ENCODE measurements at places on chromosomes 6 and 20.

DNA sequence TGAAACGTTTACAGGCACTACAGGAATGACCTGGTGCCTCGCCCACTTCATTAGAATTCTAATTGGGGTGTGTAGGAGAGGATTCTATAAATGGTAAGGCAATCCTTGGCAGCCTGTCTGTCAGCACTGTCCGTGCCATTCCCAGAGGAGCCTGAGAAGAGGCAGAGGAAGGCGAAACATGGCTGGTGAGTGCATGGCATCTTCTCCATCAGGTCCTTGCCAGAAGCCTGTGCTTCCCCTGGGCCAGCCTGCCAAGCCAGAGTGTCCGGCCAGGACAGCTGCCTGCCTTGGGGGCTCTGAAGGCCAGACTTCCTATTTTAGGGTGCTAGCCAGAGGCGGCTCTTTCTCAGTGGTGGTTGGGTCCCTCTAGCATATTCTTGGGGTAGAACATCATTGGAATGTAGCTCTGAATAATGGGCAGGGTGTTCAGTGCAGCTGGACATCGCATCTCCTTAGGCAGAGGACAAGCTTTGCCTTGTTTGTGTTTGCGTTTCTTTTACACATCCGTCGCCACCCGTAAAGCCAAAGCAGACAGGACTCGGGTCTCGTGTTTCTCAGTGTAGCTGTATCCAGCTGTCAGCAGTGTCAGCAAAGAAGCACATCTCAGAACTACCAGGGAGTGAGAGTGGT, at the start of gene TGM3:
TGM3 (plus strand) TSS at position 116 of the 630 bp plus-strand sequence; CDS start at position 179, 63 bp downstream.
- no peak for DNase-seq

DNA sequence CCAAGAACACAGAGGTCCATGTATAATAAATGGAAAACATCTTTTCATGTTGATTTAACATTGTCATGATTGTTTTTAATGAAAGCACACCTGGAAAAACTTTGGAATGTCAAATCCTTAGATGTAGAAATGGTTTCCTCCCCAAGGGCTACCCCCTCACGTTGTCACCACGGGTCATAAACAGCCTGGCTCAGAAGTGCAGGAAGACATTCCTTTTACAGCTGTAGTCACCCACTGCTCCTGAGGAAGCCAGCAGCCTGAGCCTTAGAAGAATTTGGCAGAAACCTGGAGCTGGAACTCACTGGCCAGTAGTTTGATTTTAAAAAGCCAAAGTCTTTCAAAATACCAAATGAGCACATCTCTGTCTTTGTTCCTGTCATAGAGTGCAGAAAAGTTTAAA, 23.7 kb downstream of the ADGRF5 start:
- DNase-seq = no peak

DNA sequence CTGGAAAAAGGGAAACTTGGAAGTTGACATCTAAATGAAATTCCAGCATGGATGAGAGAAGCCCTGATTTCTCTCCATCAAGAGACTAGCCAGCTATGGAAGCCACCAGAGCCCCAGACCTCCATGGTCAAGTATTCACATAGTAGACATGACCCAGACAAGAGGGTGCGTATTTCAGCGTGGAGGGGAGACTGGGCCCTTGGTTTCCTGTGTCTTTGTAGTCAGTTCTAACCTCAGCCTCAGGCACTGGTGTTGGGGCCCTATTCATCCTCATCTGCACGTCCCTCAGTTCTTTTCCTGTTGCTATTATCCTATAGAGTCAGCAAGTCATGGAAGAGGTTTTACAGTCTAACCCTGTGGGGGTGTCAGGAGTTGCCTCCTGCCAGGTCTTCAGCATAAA, 12.5 kb downstream of the GNL1 start:
- DNase-seq = no peak

DNA sequence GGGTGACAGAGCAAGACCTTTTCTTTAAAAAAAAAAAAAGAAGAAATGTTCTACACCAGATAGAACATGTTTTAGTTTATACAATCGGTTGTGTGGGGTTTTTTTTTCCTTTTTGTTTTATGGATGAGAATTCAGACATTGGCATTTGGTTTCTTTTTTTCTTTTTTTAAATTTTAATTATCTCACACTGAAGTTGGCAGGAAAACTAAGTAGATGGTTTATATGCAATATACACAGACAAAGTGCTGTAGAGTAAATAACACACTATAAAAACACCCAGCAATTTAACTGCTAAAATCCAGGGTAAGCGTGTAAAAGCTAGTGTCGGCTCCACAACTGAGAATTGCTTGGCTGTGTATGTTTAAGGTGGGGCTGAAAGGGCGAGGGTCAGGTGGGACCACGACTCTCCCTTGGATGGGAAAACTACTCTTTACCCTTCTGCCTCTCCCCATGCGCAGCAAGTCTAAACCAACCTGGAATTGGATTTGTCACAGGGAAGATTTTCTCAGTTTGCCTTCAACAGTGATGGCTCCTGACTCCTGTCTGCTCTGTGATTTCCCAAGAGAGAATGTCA, 147.1 kb upstream of the MARCKS start:
- DNase-seq = no peak

- no peak for DNase-seq
Measured at GRCh38 chr6:46795816-46796215, 2.6 kb downstream of the MEP1A start.

- DNase-seq = no peak
Measured at GRCh38 chr6:164151161-164152120, 736.9 kb downstream of the QKI start.

DNA sequence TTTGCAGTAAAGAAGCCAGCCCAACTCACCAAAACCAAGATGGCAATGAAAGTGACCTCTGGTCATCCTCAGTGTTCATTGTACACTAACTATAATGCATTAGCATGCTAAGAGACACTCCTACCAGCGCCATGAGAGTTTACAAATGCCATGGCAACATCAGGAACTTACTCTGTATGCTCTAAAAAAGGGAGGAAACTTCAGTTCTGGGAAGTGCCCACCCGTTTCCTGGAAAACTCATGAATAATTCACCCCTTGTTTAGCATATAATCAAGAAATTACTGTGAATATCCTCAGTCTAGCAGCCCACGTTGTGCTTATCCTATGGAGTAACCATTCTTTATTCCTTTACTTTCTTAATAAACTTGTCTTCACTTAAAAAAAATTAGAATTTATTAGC, 19.4 kb upstream of the TRERF1 start:
- DNase-seq = no peak

DNA sequence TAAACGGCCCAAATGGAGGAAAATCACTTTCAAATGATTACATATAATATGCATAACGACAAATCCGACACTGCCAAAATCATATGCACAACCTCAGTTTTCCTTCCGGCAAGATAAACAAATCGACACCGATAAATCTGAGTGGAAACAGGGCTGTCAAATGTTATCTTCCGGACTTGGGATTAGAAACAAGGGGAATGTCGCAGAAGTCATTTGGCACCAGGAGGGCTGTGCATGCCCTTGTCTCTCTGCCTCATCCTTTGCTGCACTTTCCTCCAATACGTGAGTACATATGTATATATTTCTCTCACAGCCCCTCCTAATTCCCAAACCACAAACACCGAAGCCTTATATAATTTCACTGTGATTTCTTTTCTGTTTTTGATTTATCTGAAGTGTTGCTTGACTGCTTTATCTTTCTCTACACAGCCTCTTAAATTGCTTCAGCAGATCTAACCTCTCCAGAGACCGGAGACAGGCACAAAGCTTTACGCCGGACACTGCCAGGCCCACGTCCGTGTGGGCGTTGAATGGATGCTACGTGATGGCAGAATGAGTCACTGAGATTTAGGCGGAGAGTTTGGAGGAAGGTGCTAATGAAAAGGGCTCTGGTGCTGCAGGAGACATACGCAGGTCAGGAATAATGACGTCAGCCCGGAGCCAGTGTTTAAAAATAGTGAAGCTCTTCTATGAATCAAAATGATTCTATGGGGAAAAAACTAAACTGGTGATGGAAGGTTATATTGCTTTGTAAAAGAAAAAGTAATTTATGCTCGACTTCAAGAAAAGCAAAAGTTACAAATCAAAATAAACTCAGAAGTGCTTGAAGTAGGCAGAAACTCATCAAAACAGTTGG, 21.0 kb upstream of the PRELID3B start:
- no peak for DNase-seq

GRCh38 chr6:119129148-119129967, 50.9 kb upstream of the FAM184A start:
- no peak for DNase-seq

GRCh38 chr6:1015825-1016224, 296.1 kb upstream of the FOXQ1 start:
- DNase-seq = no peak

DNA sequence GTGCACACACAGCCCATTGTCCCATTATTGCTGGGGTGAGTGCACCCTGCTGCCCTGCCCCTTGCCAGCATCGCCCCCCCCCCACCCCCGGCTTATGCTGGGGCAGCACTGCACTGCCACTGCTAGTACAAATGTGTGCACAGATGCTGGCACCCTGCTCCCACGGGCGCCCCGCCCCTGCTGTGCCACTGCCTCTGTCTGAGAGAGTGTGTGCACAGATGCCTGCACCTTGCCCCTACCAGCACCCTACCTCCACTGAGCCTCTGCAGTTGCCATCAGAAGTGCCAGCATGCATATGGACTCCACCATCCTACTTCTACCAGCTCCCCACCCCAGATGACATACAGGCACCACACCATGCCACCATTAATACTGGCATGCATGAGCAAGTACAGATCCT, 454.6 kb upstream of the KHDRBS2 start:
- DNase-seq = no peak

DNA sequence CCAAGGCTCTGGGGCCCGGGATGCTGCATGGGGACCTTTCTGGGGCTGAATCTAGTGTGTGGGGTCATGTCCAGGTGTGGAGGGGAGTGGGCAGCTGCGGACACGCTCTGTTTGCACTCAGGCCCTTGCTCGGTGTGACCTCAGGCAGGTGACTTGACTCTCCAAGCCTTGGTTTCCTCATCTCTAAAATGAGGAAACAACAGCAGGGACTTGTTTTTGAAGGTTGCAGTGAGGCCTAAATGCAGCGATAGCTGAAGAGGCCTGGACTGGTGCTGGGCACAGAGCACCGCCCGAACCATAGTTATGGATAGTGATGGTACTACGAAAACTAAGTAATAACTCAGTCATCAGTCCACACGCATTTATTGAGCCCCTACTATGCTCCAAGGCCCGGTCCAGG, 91.8 kb downstream of the NOL4L start:
- no peak for DNase-seq

DNA sequence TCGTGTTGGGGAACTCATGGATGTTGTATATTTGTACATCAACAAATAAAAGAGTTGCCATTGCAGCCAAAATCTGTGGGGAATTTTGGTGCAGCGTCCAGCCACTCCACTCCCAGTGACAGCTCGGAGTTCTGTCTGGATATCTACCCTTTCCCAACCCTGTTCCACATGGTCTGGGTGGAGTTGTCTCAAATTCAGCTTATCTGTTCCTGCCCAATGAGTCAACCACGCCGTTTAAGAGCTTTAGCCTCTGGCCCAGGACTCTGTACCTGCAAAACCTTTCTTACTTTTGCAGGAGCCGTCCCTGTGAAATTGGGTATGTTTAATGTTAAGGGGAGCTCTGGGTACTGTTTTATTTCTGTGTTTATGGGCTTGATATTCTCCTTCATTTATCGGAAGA, 33.9 kb upstream of the OVOL2 start:
- no peak for DNase-seq

DNA sequence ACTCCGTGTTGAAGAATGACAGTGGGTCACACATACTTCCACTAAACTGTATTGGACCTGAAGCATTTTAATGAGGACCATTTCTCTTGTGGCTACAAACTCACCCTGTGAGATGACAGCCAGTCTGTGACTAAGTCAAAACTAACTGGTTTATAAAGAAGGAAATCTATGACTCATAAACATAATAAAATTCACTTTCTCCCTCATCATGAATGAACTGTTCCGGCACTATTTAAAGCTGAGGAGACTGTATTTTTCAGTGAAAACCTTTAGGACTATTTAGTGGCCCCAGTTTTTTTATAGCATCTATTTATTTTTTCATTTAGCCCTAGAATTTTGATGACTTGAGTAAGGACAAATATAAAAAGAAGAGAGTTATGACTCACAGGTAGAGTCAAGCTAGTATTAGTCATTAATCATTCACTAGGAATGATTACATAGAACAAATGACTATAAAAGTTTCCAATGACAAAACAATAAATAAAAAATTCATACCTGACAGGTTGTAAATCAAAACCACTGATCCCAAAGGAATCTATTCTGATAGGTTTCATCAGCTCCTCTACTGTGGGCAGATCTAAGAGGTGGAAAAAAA, 34.2 kb downstream of the CEP162 start:
- DNase-seq = no peak

- DNase-seq = no peak
Measured at GRCh38 chr20:16178546-16179135, 394.6 kb downstream of the KIF16B start.

DNA sequence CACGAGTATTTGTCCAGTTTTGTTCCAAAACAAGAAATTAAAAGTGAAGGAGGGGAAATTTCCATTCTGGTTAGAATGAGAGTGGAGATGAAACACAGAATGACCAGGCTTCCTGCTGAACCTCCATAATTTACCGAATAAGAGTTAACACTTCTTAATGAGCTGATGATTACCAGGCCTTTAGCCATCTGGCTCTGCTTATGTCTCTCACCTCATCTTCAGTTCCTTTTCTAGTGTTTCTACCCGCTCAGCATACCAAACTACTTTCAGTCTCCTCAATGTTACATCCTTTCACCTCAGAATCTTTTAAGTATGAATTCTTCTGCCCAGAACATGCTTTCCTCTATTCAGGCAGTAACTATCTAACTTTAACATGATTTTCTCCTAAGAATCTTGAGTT, 209.0 kb upstream of the RSPO3 start:
- DNase-seq = no peak

DNA sequence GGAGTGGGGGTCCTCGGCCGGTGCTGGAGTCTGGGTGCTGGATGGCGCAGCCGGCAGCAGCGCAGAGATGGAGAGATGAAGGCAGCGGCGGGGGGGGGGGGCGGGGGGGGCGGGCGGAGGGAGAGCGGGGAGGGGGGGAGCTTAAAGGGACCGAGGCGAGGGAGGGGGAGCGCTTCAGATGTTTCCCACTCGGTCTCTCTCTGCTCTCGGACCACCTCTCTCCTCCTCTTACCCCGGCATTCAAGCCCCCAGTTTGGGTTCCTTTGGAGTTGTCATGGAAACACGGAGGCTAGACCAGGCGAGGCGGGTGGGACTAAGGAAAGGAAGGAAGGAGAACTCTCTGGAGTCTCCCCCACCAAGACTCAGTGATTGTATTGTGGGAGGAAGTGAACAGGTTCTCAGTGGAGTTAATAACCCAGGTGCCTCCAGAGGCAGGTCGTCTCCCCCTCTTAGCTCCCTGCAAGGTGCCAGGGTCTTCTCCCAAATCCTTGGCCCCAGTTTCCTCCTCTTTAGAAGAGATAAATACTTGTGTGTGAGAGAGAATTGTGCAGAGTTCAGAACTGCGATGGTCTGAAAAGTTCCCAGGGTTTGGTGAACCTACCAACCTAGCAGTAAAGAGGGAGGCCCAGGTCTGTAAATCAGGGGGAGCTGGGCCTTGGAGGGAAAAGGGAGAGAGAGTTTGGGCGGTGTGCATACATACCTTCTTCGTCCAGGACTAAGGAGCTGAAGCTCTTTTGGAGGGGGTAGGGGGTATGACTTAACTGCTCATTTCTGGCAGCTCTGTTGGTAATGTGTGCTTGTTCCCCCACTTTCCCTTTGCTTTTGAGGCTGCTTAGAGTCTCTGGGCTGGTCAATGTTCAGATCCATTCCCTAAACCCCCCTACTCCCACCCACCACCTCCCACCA, at the start of gene PRRT1:
PRRT1 (minus strand) TSS at position 77 of the 906 bp plus-strand sequence. CDS start 112 bp downstream, outside the sequence.
- no peak for DNase-seq

All from stimulated activated CD8-positive, alpha-beta memory T cell treated with anti-CD3 and anti-CD28 coated beads, Interleukin-7, amount 100 ng/mL, for 24 hours (primary cell).